Stimulated activated CD8-positive, alpha-beta memory T cell treated with anti-CD3 and anti-CD28 coated beads, Interleukin-2, amount 100 ng/mL, for 1 hour (primary cell): ENCODE measurements at places on chromosomes 7 and 10.

DNA sequence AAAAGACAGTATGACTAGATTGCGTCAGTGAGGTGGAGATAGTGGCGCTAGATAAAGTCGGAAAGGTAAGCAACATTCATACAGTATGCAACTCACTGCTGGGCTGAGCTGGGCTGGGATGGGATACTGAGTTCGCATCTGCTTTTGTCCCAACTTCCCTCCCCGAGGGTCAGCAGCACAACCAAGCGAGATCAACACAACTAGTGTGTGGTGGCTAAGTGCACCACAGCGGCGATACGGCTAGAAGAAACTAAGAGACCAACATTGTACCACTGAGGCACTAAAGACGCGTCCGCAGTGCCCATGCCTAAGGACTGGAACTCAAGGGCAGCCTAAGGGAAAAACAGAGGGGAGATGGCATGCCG is 467 bp downstream of the EXOSC1 start:
- no peak for DNase-seq

DNA sequence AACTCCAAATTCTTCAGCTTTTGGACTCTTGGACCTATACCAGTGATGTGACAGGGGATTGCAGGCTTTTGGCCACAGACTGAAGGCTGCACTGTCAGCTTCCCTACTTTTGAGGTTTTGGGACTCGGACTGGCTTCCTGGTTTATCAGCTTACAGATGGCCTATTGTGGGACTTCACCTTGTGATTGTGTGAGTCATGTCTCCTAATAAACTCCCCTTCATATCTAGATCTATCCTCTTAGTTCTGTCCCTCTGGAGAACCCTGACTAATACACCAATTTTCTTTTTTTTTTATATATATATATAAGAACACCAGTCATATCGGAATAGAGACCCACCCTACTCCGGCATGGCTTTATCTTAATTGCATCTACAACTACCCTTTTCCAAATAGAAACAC is 166.8 kb downstream of the ETV1 start:
- no peak for DNase-seq

- no peak for DNase-seq
Observed at GRCh38 chr7:11612737-11613136, 219.3 kb downstream of the THSD7A start.

GRCh38 chr7:125112850-125113249 is 183.2 kb upstream of the POT1 start:
- DNase-seq, result no peak

- DNase-seq, result no peak
Observed at GRCh38 chr10:48749254-48749787, 64.6 kb downstream of the WDFY4 start.
